ENCODE measurements at places on chromosomes 5 and 9. TPM values are rescaled to one million over a fixed set of nuclear protein-coding genes. Genes with fewer than 3 reads are reported as not detected.
A peak's percentile ranks its signal among the peaks of the same experiment; 100 is the strongest.

The CCDC171 gene
- 8.7 TPM for total RNA-seq

- DNase-seq, result no peak
Measured at GRCh38 chr5:142676318-142676717, 9.6 kb downstream of the FGF1 start.

GRCh38 chr9:20032413-20033006 is 243.7 kb upstream of the SLC24A2 start:
- no peak for DNase-seq

GRCh38 chr5:94613583-94613982 is 4.8 kb downstream of the KIAA0825 start:
- no peak for DNase-seq

DNA sequence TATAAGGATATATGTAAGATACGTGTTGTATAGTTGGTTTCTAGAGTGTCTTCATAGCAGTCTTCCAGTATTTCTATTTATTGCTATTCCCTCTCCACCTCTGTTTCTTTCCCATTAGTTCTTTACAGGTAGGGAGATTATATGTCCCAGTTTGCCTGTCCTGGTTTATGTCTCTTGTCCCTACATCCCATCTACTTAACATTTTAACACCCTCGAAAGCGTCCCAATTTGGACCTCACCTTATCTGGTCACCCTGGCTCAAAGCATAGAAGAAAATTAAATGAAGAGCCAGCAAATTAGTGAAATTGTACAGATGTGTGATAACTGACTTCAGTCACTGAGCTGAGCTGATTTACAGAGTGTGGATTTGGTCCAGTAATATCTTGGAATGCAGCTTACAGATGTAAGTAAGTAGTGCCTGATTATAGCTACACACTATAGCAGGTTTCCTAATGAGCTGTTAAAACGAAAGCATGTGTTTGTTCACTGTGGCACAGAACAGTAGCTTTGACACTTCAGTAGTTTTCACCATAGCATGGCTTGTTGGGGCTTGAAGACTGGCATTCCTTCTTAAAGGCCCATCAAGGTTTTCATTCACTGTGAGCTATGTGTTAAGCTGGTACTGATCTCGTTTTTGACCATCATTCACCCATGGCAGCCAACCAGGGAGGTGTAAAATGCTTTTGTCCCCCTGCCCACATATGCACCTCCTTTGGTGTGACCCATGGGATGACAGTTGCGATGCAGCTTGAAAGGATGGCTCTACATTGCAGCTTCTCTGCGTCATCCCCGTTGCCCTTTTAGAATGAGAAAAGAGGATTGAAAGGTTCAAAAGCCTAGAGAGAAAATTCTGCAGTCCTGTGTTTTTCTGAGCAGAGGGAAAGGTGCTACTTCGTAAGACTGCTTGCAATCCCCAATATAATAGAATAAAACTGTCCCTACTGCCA is 192.1 kb upstream of the DMRT1 start:
- no peak for DNase-seq

DNA sequence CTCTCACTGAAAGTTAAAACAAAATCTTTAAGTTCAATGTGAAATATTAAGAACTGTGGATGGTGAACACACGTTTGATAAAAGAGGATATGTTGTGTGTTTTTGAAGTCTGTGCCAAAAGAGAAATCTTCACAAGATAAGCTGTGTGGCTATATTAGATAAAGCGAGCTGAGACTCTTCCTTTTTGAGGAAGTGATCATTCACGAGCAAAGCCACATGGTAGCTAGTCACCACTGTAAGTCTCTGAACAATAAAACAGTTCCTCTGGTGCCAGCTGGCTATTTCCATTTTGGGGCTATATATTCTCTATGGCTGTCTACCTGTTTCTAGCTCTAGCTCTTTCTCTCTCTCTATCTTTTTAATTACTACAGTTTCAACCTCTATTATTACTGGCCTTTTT is 1849.2 kb upstream of the C9orf72 start:
- DNase-seq, result no peak

DNA sequence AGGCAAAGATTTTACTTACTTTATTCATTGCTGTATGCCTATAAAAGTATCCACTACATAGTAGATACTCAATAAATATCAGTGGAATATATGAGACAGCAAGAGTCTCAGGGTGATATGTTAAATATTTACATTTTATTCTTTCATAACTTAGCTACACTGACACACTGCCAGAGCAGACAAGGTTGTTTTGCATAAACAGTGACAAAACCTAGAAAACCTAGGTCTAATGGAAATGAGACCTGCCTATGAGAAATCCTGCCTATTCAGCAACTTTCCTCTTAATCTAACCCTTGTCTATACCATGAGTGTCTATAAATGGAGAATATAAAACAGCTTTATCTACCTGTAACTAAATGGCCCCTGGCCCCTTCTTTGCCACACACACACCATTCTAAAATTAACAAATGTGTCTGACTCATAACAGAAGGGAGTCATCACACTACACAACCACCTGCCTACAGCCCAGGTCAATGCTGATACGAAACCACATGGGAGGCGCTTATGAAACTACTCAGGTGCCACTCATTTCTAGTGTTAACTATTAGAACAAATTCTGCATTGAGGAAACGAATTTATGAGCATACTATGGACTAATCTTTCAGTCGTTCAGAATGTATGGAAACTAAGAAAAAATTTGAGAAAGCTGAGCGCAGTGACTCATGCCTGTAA is 60.3 kb downstream of the UBAP2 start:
- DNase-seq, result no peak

DNA sequence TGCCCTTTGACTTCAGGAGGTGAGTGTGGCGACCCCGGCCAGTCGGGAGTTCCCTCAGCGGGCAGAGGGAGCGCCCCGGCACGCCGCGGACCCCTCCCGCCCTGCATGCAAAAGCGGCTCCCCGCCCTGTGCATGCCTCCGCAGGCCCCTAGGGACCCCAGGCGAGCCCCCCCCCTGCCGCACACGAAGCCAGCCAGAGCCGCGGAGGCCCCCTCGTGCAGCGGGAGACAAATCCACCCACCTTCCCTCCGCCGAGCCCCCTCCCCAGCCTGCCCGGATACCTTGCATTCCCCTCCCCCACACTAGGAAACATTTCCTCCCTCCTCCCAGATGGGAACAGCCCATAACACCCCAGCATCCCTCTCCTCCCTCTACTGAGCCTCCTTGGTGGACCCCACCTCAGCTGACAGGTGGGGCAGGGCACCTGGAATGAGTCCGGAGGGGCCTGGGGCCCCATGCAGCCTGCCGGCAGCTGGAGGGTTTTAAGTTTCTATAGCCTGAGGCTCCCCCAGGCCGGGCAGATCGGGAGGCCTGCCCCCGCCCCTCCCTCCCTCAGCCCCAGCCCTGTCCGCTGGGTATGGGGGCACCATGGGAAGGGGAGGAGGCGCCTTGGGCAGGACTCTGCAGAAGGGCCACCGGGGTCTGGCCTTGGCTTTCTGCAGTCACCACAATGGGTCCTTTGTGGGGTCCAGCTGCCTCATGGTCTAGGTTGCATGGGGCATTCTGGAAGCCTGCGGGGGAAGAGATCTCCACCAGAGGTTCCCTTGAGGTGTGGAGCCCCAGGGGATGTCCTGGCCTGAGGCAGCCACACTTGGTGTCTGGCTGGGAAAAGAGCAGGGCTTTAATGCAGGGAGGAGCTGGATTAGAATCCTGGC is 601 bp downstream of the ERGIC1 start:
- peak; percentile 57 for DNase-seq

The LRRC26 gene
- 18.9 TPM for total RNA-seq

- peak; percentile 86 for DNase-seq
Measured at GRCh38 chr9:130243015-130243881, 22.3 kb upstream of the HMCN2 start.

DNA sequence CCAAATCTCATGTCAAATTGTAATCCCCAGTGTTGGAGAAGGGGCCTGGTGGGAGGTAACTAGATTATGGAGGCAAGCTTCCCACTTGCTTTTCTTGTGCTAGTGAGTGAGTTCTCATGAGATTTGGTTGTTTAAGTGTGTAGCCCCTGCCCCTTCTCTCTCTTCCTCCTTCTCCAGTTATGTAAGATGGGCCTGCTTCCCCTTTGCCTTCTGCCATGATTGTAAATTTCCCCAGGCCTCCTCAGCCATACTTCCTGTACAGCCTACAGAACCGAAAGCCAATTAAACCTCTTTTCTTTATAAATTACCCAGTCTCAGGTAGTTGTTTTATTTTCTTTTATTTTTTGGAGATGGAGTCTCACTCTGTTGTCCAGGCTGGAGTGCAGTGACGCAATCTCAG is 18.2 kb upstream of the TXNDC8 start:
- no peak for DNase-seq

The SAXO1 gene
- total RNA-seq, result under 0.01 TPM

DNA sequence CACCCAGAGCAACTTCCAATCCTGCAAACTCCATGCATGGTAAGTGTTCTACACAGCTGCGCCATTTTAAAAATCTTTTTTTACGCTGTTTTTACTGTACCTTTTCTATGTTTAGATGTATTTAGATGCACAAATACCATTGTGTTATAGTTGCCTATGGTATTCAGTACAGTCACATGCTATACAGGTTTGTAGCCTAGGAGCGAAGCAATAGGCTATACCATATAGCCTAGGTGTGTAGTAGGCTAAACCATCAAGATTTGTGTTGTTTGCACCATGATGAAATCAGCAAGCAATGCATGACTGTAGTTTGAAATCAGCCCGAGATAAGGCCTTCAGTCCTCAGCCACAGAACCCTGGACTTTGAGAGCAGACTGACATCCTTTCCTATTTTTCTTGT is 101.2 kb downstream of the LIX1 start:
- no peak for DNase-seq

GRCh38 chr9:113186137-113186755 is 34.8 kb downstream of the FKBP15 start:
- no peak for DNase-seq

The MEIKIN gene
- 3.9 TPM for total RNA-seq

GRCh38 chr9:134679616-134680392 is 38.2 kb downstream of the COL5A1 start:
- no peak for DNase-seq

The KCNN2 gene
- total RNA-seq, result 15.6 TPM

GRCh38 chr9:93121316-93122241 is 12.5 kb downstream of the NINJ1 start:
- DNase-seq, result no peak

The LCN12 gene
- total RNA-seq, result 0.82 TPM

All from tongue (tissue), 3 donors.